ENCODE measurements at places on chromosomes 11 and 22. TPM values are rescaled to one million over a fixed set of nuclear protein-coding genes. Genes with fewer than 3 reads are reported as not detected.

Gene TSPO
- 226 TPM for total RNA-seq

Gene CAVIN3
- 19.2 TPM for total RNA-seq

Gene BSX
- total RNA-seq, result not detected

Gene ST3GAL4
- total RNA-seq, result 27.6 TPM

Gene FBLN1
- 46.6 TPM for total RNA-seq

Gene ZNRF3
- total RNA-seq, result 4.5 TPM

Gene MPZL2
- 0.20 TPM for total RNA-seq

Gene GTSE1
- 32.0 TPM for total RNA-seq

Gene UPK3A
- not detected for total RNA-seq

Gene CHADL
- not detected for total RNA-seq

Gene BCO2
- total RNA-seq, result 1.9 TPM

Gene MYH9
- 139 TPM for total RNA-seq

Data from A549 treated with ZK216348 at 1 μM for 4 hours (cell line).